Hematopoietic multipotent progenitor cell (in vitro differentiated cells): ENCODE measurements at places on chromosomes 12 and 14. TPM values are rescaled to one million over a fixed set of nuclear protein-coding genes. Genes with fewer than 3 reads are reported as not detected.

ACVR1B gene
- 11.8 TPM for total RNA-seq

HOXC13 gene
- not detected for total RNA-seq

IQSEC3 gene
- total RNA-seq, result 3.8 TPM

B3GNT4 gene
- 0.27 TPM for total RNA-seq

TMEM119 gene
- total RNA-seq, result under 0.01 TPM

POTEG gene
- not detected for total RNA-seq

- no peak for DNase-seq
These were observed 8.9 kb downstream of the ISCA2 start for GRCh38 chr14:74502236-74503019.

- no peak for DNase-seq
These were observed 95.4 kb upstream of the DIO3 start for GRCh38 chr14:101465795-101466448.

GRCh38 chr14:85471156-85471555 lies 58.8 kb upstream of the FLRT2 start:
- DNase-seq, result no peak

DNA sequence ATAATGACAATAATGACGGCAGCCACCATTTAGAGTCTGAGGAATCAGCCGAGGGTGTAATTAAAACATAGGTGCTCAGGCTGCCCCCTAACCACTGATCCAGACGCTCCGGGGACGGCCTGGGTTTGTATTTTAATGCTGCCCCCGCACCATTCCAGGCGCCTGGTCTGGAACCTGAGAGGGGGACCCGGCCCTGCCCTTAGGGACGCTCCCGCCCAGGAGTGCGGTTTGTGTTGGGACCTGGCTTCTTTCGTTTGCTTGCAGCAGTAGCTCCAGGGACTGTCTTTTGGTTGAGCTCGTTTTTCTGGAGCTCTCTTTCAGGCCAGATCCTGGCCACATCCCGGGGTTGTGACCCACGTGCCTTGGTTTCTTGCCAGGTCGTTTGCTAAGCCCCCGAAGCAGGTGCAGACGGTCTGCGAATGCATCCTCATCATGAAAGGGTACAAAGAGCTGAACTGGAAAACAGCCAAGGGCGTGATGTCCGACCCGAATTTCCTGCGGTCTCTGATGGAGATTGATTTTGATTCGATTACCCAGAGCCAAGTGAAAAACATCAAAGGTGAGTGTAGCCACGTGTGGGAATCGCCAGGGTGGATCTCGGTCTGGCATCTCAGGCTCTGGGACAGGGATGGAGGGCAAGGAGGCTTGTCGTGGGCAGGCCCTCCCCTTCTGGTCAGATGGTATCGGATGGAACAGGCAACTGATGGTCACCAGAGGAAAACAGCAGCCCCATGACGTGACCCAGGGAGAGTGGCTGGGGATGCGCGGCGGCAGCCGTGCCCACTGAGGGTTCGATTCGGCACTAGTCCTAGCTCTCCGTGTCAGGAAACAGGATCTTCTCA lies 63.5 kb downstream of the CCDC92 start:
- no peak for DNase-seq

DNA sequence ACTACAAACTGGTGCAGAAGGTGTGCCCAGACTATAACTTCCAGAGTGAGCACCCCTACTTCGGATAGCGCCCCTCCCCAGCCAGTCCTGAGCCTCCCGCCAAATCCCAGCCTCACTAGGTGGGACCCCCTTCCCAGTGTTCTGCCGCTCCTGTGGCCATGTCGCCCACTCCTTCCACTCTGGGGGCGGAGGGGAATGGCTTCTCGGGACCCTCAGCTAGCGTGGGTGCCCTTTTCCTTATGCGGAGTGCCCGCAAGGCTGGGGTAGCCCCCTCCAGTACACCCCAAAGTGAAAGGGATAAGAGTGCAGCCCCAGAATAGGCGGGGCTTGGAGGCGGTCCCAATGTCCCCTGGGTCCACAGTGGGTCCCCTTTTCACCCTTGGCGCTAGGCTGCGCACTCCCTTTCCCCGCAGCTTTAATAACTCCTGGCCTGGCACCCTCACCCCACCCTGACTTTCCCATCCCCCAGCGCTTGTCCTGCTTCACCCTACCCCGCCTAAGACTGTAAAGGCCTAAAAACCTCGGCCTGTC lies 3.8 kb upstream of the SHMT2 start:
- DNase-seq, result no peak
